ENCODE measurements at places on chromosomes 6 and 20. TPM values are rescaled to one million over a fixed set of nuclear protein-coding genes. Genes with fewer than 3 reads are reported as not detected.

The ZC2HC1B gene
- not detected for total RNA-seq

The RHAG gene
- not detected for total RNA-seq

GRCh38 chr20:4997222-4997621 is 4.1 kb downstream of the SLC23A2 start:
- no peak for DNase-seq

- DNase-seq, result no peak
These were observed 138.9 kb upstream of the PTPRK start for GRCh38 chr6:128659276-128659675.

- DNase-seq, result no peak
These were observed 135.7 kb downstream of the MOXD1 start for GRCh38 chr6:132265451-132266097.

Data from RPMI7951 (cell line).